ENCODE measurements at places on chromosomes 4 and X.

- no peak for DNase-seq
Measured at GRCh38 chr4:81460191-81460701, 11.5 kb downstream of the RASGEF1B start.

- DNase-seq: no peak
Measured at GRCh38 chr4:104726002-104726401, 231.3 kb upstream of the CXXC4 start.

DNA sequence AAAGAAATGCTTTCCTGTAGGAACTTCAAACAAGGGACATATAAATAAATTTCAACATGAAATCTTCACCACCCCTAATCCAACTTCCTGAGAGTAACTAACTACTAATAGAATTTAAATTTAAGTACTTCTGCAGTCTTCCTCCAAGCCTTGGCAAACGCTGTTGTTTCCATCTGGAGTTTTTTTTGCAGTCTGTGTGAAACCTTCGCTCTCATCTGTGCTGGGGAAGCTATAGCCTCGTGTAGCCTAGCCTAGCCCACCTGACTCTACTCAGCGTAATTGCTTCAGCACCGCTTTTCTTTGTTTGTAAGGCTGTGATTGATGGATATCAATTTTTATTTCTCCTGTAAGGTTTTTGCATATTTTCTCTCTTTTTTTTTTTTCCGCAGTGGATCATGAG lies 30.9 kb downstream of the STOX2 start:
- DNase-seq: no peak

DNA sequence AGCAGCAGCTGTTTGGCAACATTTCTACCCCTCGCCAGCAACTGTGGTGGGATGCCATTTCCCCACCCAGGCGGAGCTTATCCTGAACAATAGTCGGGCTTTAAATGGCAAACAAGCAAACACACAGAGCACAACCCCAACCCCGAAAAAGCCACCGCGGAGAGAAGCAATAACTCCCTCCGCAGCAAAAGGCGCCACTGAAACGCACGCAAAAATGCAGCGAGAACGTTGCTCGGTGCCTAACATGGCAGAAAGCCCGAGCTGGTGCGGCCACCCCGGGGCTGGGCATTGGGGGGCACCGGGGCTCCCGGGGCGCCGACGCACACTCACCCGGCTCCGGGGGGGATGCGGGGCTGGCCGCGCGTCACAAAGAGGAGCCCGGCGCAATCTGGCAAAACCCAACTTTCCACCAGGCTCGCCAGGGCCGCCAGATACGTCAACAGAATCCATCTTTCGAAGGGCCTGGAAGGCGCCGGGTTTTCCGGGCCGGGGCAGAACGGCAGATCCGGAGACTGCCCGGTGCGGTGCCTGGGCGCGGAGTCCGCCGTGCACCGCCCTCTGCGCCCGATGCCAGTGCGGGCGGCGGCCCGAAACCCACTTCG lies 818 bp downstream of the RAI2 start:
- no peak for DNase-seq

DNA sequence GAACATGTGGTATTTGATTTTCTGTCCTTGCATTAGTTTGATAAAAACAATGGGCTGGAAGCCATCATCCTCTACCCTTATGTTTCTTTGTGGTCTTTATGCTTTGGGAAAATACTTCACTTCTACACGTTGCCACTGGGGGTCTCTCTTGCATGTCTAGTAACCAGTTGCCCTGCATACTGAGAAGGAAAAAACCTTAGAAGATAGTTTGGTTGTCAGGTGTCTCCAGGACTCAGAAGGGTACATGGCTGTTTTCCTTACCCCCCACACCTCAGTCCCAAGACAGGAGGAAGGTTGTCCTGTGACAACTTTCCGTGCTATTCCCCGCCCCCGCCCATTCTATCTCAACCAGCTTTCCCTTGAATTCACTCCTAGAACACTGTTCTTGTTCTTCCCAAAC lies 62.1 kb upstream of the LANCL3 start:
- DNase-seq: no peak

- DNase-seq: no peak
Measured at GRCh38 chr4:7434766-7435150, at the start of gene PSAPL1. Gene PSAPL1, minus strand, starts transcription at chr4:7434930. Its CDS starts 51 bp downstream, at chr4:7434879.

GRCh38 chr4:10366628-10367027 lies 90.6 kb downstream of the ZNF518B start:
- DNase-seq: no peak

DNA sequence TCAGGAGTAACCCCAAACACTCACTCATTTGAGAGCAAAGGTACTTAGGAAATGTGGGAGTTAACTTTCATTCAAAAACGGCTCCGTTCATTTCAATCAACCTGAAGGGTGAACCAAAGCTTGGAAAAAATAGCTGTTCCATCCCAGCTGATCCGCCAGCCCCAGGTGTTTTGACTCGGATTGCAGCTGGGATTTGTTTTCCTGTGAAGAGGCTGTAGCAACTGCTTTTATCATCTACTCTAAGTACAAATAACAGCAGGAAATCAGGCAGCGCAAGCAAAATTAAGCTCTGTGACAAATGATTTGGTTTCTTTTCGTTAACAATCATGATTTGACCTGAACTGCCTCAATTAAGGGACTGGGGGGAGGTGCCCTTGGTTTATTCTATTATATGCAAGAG lies 154.7 kb downstream of the BEND2 start:
- DNase-seq: no peak

- DNase-seq: no peak
Measured at GRCh38 chrX:119654112-119654531, 38.8 kb downstream of the SEPTIN6 start.

- no peak for DNase-seq
Measured at GRCh38 chr4:138078751-138079520, 163.2 kb downstream of the SLC7A11 start.

DNA sequence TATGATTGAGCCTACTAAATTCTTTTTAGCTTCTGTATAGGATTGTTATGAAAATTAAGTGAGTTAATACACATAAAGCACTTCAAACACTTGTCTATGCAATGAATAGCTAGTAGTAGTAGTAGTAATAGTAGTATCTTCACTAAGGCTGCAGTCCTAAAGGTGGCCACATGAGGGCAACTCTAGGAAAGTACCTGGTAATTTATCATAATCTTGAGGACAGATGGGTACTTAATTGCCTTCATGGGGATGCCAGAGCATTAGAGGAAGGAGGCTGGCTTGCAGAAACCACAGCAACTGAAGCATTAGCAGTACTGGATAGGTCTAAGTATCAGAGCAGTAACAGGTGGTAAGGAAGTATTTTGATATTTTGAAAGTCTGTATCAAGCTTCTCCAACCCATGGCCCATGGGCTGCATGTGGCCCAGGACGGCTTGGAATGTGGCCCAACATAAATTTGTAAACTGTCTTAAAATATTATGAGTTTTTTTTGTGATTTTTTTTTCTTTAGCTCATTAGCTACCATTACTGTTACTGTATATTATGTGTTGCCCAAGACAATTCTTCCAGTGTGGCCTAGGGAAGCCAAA lies 17.3 kb downstream of the NIPAL1 start:
- DNase-seq: no peak

DNA sequence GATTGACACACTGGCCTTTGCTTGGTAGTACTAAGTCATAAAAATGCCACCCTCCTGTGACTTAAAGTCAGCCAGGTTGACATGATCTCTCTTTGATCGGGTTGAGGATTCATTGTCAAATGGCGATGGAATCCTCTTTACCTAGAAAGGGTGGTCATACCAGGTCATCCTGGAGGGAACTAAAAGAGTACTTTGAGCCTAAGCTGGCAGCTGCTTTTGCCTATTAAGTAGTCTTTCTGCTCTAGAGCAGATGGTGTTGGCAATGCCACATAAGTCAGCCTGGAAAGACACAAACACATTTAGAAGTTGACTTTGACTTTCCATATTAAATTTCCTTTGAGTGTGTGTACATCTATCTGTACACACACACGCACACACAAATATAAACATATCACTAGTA lies 39.2 kb upstream of the C4orf54 start:
- no peak for DNase-seq

DNA sequence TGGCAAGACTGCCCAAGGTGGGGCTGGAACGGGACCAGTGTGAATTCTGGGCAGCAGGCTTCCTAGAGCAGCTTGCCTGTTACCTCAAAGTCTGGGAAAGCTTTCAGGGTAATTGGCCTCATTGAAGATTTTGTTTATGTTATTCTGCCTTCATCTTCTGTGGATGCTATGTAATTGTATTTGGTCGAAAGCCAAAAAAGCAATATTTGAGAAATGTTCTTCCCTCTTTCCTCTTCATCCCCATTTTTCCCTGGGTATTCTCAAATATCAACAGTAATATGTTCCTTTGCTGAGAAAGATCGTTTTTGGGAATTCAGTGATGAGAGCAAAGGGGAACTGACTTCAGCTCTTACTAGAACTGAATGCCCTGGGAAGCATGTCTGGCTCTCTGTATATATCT lies 12.9 kb downstream of the TMEM131L start:
- DNase-seq: no peak

DNA sequence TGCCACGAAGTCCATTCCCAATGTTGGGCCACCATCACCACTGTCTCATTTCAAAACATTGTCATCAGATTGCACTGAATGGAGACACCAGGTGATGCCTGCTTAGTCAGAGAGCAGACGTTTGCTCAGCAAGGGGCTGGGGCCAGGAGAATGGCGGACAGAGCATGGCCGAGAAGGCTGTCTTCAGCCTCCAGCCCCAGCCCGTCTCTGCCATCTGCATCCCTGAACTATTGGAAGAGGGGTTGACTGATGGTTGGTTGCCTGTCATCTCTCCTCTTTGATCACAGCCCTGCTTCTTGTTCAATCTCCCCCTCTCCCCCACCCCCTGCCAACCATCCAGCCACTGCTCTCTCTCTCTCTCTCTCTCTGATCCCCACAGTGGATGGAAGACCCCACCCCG lies 140.9 kb downstream of the SHOX start:
- DNase-seq: no peak

- DNase-seq: no peak
Measured at GRCh38 chr4:122665161-122665929, 44.5 kb upstream of the IL21 start.

GRCh38 chr4:3059943-3060342 lies 14.4 kb downstream of the HTT-AS start:
- DNase-seq: no peak

GRCh38 chrX:63656871-63657580 lies 128.0 kb downstream of the ARHGEF9 start:
- DNase-seq: no peak

- DNase-seq: no peak
Measured at GRCh38 chr4:46839128-46839527, 69.9 kb downstream of the COX7B2 start.

DNA sequence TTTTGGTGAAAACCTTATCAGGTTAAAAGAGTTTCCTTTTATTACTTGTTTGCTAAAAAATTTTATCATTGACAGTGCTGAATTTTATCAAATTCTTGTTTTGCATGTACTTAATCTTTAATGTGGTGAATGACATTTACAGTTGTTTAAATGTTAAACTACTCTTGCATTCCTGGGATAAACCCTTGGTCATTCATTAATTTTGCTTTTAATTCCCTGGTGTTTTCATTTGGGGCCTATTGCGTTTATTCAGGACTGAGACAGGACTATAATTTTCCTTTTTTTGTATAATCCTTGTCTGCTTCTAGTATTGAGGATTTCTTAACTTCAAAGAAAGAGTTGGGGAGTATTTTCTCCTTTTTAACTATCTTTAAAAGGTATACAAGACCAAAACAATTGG lies 98.7 kb upstream of the TLL1 start:
- DNase-seq: no peak

DNA sequence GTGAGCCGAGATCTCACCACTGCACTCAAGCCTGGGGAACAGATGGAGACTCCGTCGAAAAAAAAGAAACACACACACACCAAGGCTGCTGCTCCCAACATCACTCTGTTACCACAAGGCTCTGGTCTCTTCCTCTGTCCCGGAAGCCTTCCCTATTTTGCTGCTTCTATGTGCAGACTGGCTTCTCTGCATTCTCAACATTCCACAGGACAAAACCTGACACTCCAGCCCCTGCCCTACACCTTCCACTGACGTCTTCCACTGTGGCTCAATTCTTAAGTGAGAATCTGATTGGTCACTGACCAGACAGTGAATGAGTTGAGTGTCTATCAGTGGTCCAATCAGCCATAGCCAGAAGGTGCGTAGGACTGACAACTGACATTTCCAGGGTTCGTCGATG lies 5.9 kb downstream of the ODAPH start:
- no peak for DNase-seq

DNA sequence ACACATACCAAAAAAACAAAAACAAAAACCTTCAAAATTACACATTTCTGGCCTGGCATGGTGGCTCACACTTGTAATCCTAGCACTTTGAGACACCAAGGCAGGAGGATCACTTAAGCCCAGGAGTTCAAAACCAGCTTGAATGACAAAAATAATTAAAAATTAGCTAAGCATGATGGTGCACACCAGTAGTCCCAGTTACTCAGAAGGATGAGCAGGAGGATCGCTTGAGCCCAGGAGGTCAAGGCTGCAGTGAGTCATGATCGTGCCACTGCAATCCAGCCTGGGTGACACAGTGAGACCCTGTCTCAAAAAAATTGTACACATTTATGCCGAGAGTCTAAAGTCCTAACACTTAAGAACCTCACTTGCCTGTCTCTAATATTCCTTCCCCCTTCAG lies 18.3 kb downstream of the SLC39A8 start:
- DNase-seq: no peak

DNA sequence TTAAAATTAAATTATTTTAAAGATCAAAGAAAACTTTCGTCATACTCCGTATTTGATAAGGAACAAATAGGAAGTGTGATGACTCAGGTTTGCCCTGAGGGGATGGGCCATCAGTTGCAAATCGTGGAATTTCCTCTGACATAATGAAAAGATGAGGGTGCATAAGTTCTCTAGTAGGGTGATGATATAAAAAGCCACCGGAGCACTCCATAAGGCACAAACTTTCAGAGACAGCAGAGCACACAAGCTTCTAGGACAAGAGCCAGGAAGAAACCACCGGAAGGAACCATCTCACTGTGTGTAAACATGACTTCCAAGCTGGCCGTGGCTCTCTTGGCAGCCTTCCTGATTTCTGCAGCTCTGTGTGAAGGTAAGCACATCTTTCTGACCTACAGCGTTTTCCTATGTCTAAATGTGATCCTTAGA lies at the start of gene CXCL8:
Gene CXCL8 (plus strand): TSS at position 217 of the 426 bp plus-strand sequence. CDS start 90 bp downstream, at position 307.
- DNase-seq: no peak

DNA sequence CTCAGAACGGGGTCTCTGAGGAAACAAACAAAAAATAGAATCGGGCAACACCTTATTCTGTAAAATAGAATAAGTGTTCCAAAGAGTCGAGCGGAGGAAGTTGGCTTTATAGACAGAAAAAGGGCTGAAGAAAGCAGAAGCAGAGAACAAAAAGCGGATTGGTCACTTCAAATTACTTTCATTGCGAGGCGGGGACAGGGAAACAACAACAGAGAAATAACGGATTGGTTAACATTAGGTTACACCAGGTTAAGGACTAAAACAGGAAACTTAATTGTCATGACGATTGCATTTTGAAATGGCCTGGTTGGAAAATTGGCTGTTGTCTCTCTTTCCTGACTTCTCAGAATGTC lies 433 bp upstream of the COQ2 start:
- DNase-seq: no peak

- DNase-seq: no peak
Measured at GRCh38 chrX:31228415-31228832, 156.6 kb upstream of the FTHL17 start.

GRCh38 chr4:79502081-79502480 lies 94.1 kb upstream of the GK2 start:
- DNase-seq: no peak
